Activated T-helper 1 cell treated with anti-CD3 and anti-CD28 coated beads, Interleukin-12 subunit alpha, Interleukin-12 subunit beta, Interleukin-2, Interleukin-4 antibody, amounts not matched to agents 30 ng/mL and 10 ng/mL and 1 ng/mL, durations not matched to agents 14 hours and 24 hours and 36 hours (primary cell): ENCODE measurements at places on chromosomes 2 and 18.

DNA sequence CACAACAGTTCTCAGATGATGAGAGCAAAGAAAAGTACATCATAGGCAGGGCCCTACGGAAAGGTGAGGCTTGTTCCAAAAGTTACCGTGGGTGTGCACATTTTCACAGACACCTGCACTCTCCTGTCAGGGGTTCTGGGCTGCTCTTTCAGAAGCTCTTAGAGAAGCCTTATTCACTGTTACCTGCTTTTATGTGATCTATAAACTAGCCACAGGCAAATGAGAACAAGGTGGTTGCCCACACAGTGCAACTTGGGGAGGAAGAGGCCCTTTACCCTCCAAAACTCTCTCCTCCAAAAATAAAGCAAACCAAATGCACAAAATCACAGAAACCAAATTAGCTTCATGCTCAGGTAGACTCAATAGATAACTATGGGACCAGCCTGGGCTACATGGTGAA lies 11.1 kb upstream of the CUL3 start:
- DNase-seq, result no peak

DNA sequence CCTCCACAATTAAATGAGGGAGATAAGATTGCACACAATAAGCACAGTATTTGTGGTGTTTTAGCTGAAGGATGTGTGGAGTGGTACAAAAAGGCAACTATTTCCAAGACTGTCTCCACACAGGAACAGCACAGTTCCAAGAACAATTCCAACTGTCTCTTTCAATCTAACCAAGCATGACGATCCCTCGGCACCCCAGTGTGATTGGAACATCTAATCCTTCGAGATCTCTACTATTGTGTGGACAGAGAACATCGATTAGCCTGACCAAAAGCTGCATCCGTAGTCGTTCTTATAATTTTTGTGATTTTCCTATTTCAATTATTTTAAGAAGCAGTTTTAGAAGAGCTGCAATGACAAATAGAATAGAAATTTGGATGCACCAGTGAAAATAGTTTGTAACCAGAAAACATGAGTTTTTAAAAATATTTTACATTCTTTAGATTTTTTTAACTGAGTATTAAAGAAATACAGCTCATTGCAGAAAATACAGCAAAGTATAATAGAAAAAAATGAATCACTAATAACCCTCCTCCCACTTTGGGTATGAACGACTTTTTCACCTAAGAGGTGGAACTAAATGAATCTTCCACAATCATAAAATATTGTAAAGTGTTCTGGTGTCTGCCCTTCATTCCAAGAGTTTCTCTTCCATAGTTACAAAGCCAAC lies 76.4 kb upstream of the CABLES1 start:
- no peak for DNase-seq

- DNase-seq, result no peak
These were observed 240.7 kb downstream of the KLHL29 start for GRCh38 chr2:23625726-23626125.

DNA sequence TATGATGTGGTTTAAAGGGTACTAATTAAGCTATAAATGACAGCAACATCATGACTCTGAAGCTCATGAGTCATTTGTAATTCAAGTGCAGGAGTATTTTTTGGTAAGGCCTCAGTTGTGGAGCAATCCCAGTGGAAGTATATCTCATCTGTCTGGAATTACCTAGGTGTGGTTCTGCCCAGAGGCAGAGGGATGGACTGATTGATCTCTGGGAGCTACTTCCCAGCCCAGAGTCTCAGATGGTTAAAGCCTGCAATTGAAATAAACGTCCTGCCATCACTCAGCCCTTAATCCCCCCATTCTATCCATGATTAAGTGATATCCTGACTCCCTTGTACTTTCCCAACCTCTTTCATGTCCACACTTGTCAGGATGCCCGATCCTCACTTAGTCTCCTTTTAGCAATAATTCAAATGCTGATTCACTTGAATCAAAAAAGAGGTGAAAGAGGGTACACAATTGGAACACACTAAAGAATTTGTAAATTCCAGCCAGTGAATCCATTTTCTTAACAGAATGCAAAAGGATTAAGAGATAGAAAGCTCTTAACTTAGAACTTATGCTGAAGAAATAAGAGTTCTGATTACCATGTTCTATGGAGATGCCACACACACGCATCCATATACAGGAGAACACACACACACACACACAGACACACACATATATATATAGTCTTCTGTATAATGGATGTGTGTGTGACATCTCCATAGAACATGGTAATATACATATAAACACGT lies 664.4 kb downstream of the NYAP2 start:
- no peak for DNase-seq

DNA sequence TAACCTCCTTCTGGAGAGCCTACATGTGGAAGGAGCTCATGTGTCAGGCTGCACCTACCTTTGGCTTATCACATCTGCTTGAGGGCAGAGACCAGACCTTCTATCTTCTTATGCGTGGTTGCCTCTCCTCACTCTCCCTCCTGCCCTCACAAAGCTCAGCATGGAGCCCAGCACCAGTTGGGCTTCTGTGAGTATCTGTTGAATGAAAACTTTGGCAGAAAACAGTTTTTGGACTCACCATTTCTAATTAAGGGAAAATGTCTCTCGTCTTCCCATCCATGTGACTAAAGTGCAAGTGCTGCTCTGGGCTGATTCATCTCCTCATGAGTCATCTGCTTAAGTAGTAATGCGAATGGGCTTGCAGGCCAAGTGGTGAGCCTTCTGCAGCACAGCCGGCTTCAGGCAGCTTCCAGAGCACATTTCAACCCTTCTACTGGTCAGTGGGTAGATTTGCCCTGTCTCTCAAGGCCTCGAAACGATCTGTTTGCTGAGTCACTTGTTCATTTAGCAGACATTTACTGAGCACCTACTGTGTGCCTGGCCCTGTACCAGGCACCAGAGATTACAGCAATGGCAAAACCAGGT lies 102.6 kb downstream of the VSNL1 start:
- no peak for DNase-seq

DNA sequence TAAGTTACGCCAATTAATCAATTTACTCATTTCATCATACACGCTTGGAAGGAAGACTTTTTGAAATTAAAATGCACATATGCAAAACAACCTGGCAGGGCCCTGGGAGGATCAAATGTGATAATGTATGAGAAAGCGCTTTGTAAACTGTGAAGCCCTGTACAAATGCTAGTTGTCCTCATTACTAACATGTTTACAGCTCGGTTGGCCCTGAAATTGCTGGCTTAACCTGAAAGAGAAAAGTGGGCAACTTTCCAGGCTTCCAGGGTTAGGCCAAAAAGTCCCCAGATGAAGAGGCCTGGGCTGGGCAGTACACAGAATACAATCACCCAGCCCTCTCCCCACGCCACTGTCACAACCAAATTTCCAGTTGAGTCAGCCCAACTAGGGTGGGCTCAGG lies 60.2 kb downstream of the DNMT3A start:
- DNase-seq, result no peak

DNA sequence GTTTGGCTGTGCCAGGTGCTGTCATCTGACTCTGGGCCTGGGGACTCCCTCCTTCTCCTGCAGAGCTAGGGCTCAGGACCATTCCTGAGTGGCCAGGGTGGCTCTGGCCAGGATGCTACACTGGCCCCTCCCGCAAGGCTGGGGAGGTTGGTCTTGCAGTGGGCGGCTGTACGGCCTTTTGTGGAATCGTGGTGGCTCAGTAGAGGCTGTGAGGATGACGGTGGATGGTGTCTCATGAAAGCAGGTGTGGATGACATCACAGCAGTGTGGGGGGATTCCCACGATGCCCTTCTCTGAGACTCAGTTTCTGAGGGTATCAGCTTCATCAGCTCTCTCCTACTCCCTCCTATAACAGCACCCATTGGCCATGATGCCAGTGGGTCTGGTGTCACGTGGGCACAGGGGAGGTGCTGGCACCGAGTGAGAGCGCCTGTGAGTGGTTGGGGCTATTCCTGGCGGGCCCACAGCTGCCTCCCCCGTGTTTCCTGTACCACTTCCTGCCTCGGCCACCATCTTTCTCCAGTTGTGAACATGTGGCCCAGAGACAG lies 144.2 kb upstream of the HDAC4 start:
- peak; percentile 6 for DNase-seq

- no peak for DNase-seq
These were observed 419.6 kb upstream of the POU3F3 start for GRCh38 chr2:104434318-104434792.

DNA sequence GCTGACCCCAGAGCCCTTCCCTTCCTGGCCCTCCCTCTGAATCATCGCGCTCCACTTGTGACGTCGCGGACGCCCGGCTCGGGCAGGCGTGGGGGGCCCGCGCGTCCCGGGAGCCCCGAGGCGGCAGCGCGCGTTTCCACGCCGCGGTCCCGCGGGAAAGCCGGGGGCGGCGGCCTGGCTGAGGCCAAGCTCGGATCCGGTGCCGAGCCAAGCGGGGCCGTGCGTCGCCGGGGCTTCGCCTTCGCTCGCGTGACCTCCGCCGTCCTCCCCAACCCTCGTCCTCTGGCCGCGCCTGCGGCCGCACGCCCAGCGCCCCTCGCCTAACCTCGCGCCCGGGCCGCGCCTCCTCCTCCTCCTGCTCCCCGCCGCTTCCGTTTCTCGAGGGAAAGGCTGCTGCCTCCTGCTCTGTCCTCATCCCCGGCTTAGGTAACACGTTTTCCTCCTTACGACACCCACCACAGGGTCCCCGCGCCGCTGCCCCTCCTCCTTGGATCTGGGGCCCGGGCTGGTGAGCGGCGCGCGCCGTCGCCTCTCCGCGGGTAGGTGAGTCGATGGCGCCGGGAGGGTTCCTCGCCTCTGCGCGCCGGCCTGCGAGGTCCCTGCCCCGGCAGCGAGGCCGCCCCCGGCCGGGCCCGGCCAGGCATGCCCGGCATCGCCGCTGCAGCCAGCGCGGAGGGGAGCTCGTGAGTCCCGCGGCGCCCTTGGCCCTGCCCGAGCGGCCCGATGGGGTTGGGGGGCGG lies at the start of gene INPP1:
INPP1 (plus strand) TSS at position 54 of the 740 bp plus-strand sequence. CDS start 16,514 bp downstream, outside the sequence.
- peak; percentile 29 for DNase-seq

GRCh38 chr2:170368370-170368769 lies 190.4 kb downstream of the MYO3B start:
- no peak for DNase-seq

GRCh38 chr18:57869221-57869620 lies 66.1 kb upstream of the ATP8B1 start:
- DNase-seq, result no peak

GRCh38 chr2:24918326-24919036 lies 1.6 kb downstream of the ADCY3 start:
- DNase-seq, result no peak

- no peak for DNase-seq
These were observed 167.7 kb downstream of the TXNL1 start for GRCh38 chr18:56470406-56471351.

GRCh38 chr2:98805412-98806171 lies 74.7 kb upstream of the MGAT4A start:
- DNase-seq, result no peak

DNA sequence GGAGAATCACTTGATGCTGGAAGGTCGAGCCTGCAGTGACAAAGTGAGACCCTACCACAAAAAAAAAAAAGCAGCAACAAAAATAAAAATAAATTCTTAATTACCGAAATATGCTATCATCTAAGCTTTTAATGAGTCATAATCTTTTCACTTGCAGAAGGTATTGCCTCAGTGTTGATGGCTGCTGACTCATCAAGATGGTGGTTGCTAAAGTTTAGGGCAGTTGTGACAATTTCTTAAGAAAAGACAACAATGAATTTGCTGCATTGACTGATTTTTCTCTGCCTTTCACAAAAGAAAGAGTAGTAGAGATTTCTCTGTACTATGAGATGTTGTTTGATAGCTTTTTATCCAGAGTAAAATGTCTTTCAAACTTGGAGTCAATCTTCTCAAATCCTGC lies 1809.0 kb downstream of the SUCLG1 start:
- DNase-seq, result no peak

GRCh38 chr2:240129311-240129710 lies 6.8 kb downstream of the COPS9 start:
- DNase-seq, result no peak

GRCh38 chr2:172458561-172459124 lies 31.3 kb downstream of the ITGA6 start:
- no peak for DNase-seq

GRCh38 chr2:28360058-28360717 lies 32.5 kb upstream of the FOSL2 start:
- no peak for DNase-seq

- DNase-seq, result no peak
These were observed 68.7 kb upstream of the ZFP36L2 start for GRCh38 chr2:43294973-43295603.

GRCh38 chr18:63994783-63995399 lies 25.0 kb downstream of the SERPINB8 start:
- DNase-seq, result peak; percentile 12

DNA sequence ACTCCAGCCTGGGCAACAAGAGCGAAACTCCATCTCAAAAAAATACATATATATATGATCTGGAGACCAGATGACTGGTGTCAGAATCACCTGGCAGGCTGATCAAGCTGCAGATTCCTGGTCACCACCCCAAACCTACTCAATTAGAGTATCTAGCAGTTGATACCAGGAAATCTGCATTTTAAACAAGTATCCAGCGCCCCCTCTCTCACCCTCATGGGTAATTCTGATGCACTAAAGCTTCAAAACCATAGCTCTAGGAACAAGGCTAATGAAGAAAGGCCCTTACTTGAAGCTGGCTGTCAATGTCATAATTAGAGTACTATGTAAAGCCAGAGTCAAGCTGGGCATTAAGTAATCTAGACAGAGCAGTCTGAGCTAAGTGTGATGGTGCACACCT lies 25.0 kb upstream of the PCBP1 start:
- DNase-seq, result no peak

DNA sequence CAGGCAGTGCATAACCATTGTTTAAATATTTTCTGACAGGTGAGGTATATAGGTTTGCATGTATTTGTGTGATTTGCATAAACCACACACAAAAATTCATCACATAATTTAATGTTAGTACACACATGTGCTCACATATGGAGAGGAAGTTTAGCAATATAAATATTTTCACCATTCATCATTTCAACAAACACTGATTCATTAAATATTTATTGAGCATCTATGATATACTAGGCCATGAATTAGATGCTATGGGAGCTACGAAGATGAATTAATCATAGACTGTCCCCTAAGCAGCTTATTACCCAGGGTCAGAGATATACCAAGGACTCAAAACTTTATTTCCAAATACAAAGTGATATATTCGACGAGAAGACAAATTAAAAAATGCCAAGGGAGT lies 311.6 kb upstream of the PIK3C3 start:
- no peak for DNase-seq
